ENCODE measurements at places on chromosomes 4 and X.

- DNase-seq: no peak
Observed at GRCh38 chrX:46588263-46588662, 14.7 kb downstream of the CHST7 start.

GRCh38 chr4:37644962-37645361, 41.2 kb downstream of the RELL1 start:
- no peak for DNase-seq

GRCh38 chr4:51851090-51851936, 8.4 kb downstream of the DCUN1D4 start:
- DNase-seq: no peak

GRCh38 chrX:68059469-68059868, 373.8 kb downstream of the OPHN1 start:
- no peak for DNase-seq

DNA sequence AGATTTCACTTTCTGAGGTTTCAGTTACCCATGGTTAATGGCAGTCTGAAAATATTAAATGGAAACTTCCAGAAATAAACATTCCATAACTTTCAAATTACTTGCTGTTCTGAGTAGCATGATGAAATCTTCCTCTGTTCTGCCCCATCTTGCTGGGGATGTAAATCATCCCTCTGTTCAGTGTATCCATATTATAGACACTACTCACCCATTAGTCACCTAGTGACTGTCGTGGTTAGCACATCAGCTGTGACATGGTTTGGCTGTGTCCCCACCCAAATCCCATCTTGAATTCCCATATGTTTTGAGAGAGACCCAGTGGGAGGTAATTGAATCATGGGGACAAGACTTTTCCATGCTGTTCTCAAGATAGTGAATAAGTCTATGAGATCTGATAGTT, 125.5 kb upstream of the GIMD1 start:
- no peak for DNase-seq

DNA sequence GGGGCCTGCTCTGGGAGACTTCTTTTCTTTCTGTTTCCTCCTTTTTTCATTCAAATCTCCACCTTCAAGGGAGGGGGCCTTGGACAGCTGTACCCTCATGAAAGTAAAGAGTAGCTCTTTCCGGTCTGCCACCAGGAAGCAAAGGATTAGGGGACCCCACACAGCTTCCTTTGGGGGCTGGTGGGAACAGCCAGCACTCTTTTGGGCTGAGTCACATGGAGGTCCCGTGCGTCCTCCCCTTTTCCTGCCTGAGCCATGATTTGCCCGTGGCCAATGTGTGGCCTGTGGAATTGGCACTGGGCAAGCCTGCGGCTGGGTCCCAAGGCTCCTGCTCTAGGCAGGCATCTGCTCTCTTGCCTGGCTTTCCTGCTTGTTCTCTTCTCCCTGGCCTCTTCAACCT, 65.5 kb downstream of the FHDC1 start:
- DNase-seq: no peak

- no peak for DNase-seq
Observed at GRCh38 chr4:159052315-159052714, 50.6 kb upstream of the RAPGEF2 start.

DNA sequence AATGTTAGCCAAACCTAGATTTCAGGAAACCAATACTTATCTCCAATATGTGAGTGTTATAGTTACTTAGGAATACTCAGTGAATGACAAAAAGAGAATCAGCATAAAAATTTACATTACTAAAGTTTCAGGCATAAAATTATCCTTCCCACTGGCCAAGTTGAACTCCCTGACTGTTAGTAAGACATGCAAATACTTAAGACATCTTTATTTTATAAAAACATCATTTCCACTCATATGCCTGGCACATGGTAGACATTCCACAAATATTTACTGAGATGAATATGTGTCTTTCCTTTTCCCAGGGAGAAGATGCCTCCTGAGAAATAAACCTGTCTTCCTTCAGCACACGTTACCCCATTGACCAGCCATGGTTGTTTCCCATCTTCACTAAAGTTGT, 7.3 kb downstream of the VEGFD start:
- DNase-seq: no peak

DNA sequence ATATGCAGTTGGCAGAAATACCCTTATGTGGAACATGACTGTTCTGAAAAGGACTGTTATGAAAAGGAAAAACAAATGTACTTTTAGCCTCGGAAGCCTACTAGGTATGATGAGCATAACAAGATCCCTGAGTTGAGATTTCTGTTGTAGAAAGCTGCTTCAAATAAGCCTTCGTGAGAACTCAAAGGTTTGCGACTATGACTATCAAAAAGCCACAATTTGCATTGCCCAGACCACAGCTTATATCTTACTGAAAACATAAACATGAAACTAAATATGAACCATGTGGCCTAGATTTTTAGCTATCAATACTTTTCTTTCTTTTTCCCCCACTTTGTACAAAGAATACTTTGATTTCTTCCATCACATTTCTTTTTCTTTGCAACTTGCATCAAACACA, 398.2 kb upstream of the LCORL start:
- no peak for DNase-seq

DNA sequence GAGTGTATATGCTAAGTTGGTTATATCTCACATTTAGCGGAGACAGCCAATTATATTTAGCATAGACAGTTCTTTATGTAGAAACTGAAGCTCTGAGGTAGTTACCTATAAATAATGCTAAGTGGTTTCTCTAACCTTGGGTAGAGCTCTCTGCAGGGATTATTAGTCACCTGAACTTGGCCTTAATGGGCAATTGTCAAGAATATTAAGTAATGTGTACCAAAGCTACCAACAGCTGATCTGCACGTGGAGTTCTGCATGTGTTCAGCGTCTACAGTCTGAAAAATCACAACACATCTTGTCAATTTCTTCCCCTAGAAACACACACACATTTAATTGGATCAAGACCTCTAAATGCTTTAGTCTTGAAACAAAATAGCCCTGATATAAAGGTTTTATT, 740.6 kb upstream of the FAM241A start:
- no peak for DNase-seq

GRCh38 chr4:42412251-42412650, 15.0 kb downstream of the SHISA3 start:
- DNase-seq: no peak

DNA sequence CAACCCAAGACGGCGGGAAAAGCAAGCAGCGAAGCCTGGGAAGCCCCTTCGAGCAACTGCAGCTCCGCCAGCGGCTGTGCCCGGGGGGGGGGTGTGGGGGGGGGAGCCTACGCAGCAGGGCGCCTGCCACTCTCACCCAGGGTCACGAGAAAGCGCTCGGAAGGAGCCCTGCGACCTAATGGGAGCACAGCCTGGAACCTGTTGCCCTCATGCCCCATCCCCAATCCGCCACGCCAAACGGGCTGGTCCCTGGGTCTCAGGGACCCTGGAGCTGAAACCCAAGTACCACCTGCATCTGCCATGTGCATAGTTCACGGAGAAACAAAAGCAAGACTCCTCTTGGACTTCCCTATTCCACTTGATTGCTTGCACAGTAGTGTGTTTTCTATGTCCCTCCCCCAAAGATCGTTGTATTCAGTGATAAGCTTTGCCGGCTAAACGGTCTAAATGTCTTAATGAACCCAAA, 359 bp upstream of the GAB3 start:
- no peak for DNase-seq

GRCh38 chrX:105608745-105609144, 213.6 kb upstream of the NRK start:
- DNase-seq: no peak

DNA sequence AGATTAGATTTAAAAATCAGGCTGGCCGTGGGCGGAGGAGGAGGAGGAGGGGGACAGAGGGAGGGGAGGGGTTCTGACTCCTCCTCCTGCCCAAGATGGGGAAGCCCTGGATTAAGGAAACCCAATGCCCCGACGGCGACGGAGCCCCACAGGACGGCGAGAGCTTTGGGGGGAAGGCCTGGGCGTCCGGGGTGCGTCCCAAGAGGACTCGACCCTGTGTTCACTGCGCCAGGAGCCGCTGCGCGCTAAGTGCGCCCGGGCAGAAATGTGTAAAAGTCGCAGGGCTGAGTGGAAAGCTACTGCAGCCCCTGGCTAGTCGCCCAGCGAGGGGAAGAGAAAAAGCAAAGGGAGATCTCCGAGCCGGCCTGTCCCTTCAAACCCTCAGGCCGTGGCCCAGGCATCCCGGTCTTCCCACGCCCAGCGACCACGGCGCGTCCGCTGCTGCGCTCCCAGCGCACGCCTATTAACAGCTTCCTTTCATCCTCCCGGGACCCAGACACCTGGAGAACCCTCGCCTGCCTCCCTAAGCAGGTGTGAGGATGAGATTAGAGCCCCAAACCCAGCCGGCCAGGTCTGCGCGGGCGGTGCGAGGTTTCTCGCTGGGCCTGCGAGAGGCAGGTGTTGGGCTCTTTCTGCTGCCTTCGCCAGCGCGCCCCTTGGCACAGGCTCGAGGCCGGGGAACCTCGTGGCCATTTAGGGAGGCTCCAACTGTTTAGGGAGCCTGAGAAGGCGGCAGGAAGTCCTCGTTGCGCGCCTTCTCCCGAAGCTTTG, 1.4 kb upstream of the RPS6KA3 start:
- peak; percentile 21 for DNase-seq

DNA sequence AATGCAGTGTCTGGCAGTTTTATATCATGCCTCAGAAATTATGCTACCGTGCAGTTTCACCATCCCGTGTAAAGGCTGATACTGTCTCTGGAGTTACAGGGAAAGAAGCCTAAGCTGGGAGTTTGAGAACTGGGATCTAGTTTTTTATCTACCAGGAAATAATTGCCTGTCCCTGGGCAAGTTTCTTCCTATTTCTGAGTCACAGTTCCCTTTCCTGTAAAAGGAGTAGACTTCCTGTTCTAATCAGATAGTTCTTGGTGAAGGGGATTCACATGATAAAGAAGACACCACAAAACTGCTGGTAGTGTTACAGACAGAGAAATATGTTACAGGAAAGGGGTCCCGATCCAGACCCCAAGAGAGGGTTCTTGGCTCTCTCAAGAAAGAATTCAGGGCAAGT, 17.1 kb downstream of the HERC3 start:
- no peak for DNase-seq

- no peak for DNase-seq
Observed at GRCh38 chr4:19534159-19534558, 717.5 kb upstream of the SLIT2 start.

- DNase-seq: no peak
Observed at GRCh38 chr4:71417150-71417549, 78.3 kb downstream of the SLC4A4 start.

GRCh38 chr4:158799856-158800255, 31.0 kb downstream of the FNIP2 start:
- DNase-seq: no peak

- no peak for DNase-seq
Observed at GRCh38 chr4:55358668-55359067, 12.6 kb downstream of the SRD5A3 start.

DNA sequence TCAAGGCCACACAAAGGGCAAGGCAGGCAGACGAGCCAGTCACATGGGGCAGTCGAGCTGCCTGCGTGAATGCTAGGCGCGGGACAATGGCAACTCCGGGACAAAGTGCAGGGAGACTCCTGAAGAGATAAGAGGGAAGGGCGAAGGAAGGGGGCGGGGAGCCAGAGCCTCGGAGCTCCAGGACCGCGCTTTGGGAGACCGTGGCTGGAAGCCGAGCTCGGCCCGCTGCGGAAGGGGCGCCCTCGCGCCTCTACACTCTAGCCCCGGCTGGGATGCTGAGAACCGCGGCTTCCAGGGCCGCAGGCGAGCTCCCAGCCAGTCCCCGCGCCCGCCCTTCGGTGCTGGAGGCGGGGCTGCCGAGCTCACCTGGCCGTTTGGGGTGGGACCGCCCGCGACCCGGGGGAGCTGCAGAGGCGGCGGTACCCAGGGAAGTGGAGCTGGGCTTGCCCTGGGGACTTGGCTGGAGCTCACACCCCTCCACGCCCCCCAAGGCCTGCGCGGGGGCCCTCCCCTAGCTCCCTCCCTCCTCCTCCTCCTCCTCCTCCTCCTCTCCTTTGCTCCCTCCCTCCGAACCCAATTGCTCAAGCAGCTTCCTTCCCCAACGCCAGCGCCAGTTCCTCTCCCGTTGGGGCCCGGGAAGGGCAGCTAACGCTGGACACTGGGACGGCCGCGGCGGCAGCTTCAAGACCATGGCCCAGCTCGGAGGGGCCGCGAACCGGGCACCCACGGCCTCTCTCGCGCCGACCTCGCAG, at the start of gene SOWAHD:
TSS of gene SOWAHD (plus strand) at position 610 of the 752 bp plus-strand sequence. CDS start at position 690, 80 bp downstream.
- DNase-seq: no peak
